ENCODE measurements at places on chromosomes 12 and 14.

GRCh38 chr14:63855281-63855680 is 2.5 kb downstream of the SYNE2 start:
- no peak for DNase-seq

DNA sequence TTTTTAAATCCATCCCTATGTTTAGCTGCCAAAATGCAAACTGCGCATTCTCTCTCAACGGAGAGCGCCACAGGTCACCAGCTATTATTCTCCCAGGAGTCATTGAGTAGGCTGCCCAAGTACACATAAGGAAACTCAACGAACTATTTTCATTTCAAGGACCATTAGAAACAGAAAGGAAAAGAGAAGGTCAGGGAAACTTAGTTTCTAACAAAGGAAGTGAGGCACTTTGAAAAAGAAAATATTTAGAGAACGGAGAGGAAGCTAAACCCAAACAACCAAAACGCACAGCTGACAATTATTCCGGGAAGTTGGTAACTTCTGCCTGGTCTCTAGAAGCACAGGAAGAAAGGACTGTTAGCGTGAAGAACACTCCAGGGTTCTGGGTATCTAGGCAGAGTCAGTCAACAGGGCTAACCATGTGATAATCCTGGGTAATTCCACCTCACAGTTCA is 23.5 kb downstream of the GPHB5 start:
- DNase-seq = no peak

DNA sequence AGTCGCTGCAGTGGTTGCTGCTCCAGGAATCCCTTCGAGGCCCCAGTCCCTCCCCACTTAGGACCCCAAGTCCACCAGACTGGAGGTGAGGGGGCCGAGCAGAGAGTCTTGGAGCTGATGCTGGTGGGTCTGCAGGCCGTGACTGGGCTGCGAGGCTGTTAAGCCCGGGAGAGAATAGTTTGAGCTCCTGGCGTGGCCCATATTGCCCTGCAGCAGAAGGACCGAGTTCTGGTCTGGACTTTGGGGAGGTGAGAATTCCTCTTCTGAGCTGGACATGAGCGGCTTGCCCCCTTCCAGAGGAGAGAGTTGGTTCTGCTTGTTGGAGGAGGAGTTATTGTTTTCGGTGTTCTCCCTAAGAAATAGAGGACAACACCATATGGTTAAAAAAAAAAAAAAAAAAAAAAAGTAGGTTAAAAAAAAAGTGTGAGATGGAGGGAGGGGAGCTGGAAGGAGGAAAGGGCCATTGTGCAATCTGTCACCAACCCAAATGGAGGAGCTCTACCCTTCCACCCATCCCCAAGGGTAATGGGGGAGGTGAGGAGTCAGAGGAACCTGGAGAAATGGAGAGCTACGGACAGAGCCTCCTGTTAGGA is 3.0 kb downstream of the SIX1 start:
- no peak for DNase-seq

DNA sequence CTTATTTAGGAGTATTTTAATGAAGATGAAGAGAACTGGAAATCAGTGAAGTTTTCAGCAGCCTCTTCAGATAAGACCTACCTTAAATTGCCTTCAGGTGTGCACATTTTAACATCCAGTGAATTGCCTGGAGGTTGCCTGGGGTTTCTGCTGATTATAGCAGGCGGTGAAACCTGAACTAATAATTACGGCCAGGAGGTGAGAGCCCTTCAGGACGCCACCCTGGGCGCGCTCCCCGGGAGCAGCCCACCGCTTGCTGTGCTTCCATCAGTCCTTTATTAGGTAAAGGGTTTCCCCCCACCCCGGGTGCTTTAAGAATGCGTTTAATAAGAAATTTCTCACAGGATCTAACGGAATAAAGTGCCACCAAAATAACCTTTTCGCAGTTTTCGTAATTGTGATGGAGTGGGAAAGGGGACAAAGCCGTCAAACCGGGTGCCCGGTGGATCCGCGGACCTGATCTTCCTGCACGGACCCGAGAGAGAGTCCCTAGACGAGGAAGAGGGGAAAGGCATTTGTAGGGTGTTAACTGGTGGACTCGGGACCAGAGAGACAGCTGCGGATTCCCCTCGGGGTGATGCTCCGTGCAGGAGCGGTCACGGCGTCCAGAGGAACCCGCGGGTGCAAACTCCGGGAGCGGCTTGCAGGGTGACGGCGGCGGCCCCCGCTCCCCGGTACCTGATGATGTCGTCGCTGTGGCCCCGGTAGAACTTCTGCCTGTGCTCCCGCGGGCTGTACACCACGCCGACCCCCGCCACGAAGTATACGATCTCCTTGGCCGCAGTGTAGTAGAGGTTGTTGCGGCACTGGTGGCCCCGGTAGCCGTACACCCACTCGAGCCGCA is 902 bp downstream of the EML5 start:
- peak; percentile 43 for DNase-seq

DNA sequence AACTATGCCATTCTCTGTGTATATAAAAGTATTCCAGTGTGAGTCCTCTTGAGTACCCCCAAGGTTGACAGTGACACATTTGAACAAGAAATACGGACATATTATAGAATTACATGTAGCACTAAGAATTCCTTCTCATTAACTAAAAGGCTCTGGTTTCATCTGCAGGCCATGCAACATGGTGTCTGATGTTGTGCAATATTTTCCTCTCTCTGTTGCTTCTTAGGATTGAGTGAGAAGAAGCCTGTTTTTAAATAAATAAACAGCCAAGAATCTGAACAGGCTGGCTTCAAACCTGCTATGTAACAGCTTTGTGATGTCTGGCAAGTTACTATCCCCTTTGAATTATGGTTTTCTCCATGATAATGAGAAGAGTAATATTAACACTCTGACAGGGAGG is 22.2 kb upstream of the CCER1 start:
- DNase-seq = no peak

DNA sequence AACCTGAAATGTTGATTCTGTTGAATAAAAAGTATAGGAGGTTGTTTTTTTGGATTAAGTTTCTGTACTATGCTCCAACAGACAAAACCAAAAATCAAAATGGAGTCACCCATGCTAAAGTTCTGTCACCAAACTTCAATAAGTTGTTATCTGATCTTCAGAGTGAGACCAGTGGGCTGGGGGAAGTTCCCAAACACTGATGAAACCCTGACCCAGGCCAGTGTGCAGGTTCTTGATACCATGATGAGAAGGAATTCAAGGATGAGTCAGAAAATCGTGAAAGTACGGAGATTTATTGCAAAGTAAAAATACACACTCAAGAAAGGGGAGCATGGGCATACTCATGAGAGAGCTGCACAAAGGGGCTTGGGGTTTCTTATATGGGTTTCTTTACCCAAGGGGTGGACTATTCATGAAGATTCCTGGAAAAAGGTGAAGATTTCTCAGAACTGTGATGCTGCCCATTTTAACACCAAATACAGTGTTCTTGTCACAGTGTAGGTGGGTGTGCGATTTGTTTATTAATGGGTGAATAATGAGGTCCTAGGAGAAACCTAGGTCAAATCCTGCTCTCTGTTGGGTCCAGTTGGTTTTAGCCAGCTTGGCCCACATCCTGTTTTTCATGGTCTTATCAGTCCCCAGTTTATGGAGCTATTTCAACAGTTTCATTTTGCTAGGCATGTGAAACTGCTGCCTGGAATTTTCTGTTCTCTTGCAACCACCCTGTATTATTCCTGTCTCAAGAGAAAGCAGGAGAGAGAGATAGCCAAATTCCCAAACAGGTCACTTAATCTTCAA is 27.5 kb upstream of the DENND5B start:
- no peak for DNase-seq

GRCh38 chr12:103456006-103456405 is 39.8 kb downstream of the C12orf42 start:
- no peak for DNase-seq

GRCh38 chr12:72288436-72288835 is 16.3 kb downstream of the TRHDE start:
- DNase-seq = no peak

- DNase-seq = no peak
Observed at GRCh38 chr12:12439636-12440035, 82.8 kb downstream of the BORCS5 start.

DNA sequence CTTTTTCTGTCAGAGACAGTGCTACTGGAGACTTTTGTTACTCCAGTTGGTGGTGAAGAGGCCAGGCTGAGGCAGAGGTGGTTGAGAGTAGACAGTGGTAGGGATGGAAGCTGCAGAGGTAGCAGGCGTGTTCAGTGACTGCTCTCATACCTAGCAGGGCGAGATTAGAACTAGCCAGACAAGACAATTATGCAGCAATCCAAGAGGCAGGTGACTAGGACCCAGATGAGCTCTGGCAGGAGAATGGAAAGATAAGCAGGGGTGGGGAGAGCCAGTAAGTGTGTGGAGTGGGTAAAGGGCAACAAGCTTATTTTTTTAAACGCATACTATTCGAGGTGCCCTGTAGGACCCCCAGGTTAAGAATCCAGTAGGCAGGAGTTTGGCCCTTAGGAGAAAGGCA is 4.8 kb downstream of the PPP1R36 start:
- no peak for DNase-seq

DNA sequence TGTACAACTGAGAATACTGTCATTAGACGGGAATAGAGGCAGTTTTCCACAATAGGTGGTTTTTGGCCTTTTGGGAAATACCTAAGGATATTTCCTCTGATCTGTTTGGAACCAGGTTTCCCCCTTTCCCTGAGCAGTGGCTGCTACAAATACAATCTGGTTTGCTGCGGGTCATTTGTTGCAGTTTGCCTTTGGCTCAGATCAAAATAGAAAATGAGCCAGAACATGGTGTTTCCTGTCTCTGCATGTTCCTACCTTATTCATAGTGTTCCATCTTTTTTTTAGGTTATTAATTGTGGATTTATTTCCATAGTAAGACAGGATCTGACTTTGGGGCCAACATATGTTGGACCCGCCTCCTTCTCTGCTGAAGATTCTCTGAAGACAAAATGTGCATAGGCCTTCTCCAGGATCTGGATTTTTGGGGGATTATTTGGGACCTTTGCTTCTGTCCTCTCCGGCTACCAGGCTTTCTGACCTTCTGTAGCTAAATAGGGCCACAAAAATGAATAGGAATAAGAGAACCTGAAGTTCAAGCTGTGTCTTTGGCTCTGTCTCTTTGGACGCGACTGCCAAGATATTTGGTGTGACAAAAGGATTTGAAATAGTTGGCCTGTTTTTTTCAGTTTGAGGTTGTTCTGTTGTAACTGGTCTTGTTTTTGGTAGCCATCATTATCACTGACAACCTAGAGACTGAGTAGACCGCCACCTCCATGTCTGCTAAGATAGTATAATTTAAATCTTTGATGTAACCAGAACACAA is 146.9 kb downstream of the PRKCH start:
- no peak for DNase-seq
